ENCODE measurements at places on chromosomes 5 and 9.

- DNase-seq = no peak
These were observed 104.3 kb upstream of the PITX1 start for GRCh38 chr5:135138116-135138850.

DNA sequence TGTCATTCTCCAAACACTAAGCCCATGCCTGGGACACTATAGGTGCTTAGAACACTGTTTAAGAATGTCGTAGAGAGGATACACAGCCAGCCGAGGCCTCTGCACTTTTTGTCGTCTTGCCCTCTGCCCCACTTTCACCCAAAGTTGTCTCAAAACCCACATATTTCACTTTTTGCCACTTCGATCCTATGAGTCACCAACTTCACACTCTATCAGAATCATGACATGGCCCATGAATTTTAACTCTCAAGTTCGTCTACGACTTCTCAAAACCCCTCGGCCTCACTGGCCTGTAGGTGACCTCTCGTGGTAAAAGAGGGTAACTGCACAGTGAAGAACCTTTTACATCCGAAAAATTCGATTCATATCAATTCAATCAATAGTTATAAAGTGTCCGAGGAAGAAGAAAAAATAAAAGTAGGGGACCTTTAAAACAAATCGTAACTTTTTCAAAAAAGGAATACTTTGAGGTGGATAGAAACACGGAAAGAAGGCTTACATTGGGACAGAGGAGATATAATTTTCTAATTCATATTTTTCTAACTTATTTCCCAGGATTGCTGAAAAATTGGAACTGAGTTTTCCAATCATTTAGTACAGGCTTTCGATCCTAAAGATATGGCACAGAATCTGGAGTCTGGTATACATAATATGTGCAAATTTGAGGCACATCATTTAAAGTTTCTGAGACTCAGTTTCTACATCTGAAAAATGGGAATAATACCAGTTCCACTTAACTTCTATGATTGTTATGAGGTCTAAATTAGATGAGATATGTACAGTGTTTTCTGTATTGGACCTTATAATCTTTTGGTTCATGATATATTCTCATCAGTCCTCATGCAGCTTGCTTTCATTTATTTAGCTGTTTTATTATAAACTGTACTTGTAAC lies 122.6 kb downstream of the APBA1 start:
- DNase-seq = peak; percentile 26

DNA sequence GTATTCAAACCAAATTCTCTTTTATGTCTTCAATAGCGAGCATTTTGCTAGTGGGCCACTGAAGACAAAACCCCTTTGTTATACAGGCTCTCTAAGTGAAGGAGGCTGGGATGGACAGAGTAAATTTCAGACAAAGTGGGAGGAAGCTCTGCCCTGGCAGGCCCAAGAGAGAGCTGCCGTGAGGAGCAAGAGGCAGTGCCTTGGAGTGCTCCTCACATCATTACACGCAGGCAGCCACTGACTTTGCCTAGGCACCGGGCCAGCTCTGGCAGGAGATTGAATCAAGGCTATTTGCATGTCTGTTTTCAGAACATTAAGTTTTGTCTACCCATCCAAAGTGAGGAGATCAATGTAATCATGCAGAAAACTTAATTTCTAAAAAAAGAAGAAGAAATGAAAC lies 167.7 kb downstream of the CCDC192 start:
- DNase-seq = no peak

- no peak for DNase-seq
These were observed 237.3 kb downstream of the CDH10 start for GRCh38 chr5:24407466-24407865.

DNA sequence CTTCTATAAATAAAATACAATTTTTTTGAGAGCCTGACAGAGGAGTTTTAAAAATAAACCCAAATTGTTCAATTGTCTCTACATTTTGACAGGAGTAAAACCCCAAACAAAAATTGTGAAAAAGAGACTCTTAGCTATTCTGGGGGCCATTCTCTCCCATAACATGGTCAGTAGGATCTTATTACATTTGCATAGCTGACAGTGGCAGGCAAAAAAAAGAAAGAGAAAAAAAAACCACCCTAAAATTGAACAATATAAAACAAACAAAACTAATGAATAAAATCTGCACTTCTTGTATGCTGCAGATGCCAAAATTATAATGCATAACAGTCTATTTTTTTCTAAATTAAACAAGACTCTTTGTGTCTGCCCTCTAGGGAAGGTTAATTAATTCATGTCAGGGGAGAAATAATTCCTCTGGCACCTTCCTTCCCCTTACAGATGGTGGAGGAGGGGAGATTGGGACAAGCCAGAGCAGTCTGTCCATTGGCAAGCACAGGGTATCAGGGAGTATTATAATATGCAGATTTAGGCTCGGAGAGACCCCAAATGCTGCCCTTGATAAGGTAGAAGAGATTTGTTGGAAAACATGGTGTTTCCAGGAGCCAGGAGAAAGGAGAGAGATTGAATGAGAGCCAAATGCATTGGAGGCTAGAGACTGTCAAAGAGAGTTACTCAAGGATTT lies 79.7 kb upstream of the CDH6 start:
- DNase-seq = no peak

DNA sequence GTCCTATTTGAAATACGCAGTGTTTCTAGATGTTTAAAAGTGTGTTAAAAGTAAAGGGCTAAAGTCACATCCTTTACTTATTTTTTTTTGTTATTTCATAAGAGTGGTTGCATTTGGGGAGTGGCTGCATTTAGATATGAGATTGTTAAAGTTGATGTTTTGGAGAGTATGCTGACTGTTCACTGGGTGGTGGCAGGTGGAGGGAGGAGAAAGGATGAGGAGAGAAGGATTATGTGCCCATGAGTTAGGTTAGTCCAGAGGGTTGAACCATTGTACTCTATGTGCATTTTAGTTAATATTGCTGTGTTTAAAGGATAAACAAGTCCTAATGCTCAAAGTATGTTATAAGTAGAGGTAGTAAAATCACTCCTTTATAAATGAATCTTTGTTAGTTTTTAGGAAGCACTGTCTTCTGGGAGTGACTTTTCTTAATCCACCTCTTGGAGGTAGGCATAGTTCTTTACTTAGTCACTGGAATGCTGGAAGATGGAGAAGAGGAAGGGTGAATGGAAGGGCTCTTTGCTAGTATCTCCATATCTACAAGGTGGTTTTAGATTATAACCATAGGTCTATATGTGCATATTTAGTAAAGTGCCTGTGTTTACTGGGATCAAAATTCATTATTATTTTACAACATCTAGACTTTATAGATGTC lies 332.3 kb downstream of the NPR3 start:
- DNase-seq = no peak

- peak; percentile 40 for DNase-seq
These were observed 53.5 kb upstream of the IL7R start for GRCh38 chr5:35803191-35803651.

DNA sequence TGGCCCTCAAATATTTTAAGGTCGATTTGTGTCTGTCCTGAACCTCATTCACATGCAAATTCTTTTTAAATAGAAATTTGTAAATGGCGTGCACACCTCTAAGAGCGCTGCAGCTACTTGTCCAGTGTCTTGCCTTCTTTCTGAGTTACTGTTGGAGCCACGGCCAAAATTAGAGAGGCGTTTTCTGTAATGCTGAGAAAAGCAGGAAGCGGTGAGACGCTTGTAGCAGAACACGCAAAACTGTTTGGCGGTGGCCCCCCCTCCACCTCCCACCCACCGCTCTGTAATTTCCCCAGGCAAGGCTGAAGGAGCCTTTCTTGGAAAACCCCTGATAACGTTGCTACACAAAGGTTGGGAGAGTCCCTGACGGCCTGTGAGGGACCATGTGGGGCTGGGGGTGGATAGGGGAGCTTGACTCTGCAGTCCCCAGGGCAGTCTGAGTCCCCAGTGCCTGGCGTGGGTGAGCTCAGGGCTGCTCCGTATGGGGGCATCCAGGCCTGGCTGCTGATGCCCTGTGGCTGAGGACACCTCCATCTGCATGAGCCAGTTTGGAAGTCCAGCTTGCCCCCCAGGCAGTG lies 96.5 kb downstream of the GADD45G start:
- peak; percentile 64 for DNase-seq

- DNase-seq = no peak
These were observed 17.0 kb downstream of the IRX1 start for GRCh38 chr5:3612591-3613042.

GRCh38 chr5:83393504-83393866 lies 78.1 kb upstream of the VCAN start:
- no peak for DNase-seq

DNA sequence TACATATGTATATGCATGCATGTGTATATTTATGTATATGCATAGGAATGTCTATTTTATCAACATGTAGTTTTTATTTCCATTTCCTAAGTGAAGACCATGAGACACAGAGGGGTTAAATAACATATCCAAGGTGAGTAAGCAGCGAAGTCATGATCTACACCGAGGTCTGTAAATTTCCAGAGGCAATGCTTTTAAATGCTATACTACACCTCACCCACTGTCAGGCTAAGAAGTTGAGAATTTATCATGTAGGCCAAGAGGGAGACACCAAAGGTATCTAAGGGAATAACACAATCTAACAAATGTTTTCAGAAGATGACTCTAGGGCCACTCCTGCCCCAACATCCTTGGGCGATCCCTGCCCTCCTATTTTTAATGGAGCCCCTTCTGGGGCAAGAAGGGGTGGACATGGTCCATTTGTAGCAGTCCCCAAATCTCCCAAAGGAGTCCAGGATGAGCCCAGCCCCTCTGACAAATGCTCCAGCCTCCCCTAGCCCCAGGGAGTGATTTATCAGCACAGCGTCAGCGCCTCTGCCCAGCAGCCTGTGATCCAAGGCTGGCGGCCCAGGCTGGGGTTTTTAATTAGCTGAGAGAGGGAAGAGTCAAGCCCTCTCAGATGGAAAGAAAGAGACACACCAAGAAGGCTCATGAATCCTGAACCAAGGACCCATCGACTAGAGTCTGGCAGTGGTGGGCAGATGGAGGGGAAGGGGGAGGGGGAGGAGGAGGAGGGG lies 339.9 kb downstream of the ASTN2 start:
- no peak for DNase-seq

DNA sequence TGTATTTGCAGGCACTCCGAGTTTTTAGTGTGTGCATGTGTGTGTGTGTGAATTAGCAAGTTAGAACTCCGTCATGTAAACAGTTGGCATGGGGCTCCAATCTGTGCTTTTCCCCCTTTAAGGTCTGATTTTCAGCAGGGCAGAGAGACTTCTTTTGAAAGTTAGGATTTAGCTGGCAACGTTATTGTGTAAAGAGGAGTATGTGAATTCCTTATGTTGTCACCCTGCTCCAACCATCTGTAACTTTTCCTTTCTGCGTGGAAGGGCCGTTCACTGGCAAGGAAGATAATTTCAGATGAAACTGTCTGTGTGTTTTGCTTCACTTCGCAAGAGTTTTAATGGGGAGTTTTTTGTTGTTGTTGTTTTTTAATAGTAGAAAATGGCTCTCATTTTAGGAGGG lies 332 bp downstream of the SGCD start:
- DNase-seq = no peak

DNA sequence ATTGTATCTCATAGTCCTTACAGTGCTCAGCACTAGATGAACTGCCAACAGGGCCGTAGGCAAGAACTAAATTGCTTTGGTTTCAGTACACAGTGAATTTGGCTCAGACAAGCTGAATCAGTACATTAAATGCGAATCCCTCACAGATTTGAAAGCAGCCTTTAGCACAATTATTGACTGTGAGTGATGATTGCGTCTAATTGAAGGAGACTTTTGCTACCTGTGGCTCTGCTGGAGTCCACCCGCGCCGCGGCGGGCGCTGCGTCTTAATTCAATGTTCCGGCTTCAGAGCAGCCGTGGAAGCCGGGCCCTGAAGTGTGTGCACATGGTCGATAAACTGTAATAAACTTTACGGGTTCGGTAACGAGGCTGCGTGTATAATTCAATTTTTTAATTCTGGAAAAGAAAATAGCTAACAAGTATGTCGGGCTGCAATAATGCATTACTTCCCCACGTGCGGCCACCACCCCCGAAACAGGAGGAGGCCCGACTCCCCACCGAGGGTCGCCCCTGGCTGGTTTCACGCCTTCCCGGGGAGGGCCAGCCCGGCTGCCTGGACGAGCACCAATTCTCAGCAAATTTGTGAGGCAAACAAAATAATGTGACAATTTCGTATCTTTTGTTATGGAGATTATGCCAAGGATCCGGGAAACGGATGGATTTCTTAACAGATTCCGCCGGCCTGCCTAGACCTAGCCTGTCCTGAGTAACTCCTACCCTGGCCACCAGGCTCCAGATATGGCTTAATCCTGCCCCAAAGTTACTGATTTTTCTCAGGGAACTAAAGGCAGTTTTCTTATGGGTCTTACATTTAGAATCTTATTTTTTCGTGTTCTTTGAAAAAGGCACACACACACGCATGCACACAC lies 269.4 kb upstream of the IRX1 start:
- DNase-seq = no peak

DNA sequence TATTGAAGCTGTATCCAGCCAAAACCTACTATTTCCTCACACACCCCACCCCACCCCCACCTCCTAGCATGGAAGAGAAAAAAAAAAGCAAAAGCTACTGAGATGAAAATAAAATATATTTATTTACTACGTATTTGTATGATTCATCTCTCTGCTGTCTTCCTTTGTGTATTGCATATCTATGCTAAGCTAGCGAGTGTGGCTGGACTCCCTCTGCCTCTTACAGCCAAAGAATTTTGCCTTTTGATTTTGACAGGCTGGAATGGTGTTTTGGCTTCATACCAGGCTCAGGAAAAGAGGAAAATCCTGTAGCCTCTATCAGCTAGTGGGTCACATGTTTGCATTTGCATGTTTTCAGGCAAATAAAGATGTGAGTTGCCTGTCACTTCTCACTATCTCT lies 2.2 kb downstream of the ABLIM3 start:
- no peak for DNase-seq

- DNase-seq = no peak
These were observed 495.9 kb downstream of the CSNK1G3 start for GRCh38 chr5:124007675-124008398.

- DNase-seq = no peak
These were observed 93.2 kb upstream of the GAS1 start for GRCh38 chr9:87040410-87041009.

GRCh38 chr5:116574367-116575325 lies at the start of gene SEMA6A:
Gene SEMA6A (minus strand): TSS chr5:116574823. CDS start chr5:116504944, 69,879 bp downstream.
- no peak for DNase-seq

DNA sequence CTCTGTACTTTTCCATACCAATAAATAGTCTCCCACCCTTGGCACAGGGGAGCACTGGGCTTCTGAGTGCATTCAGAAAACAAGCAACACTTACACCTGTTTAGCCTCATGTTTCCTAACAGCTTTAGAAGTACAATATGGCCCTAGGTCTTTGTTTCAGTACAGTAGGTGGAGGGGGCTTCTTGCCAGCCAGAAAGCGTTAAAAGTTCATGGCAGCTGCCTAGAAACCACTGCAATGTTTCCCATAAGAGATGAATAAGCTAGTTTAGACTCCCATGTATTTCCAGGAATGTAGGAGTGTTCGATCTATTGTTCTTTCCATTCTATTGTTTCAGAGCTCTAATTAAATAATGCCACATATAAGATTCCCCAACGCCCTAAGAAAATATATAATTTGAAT lies 444.8 kb downstream of the ARHGEF28 start:
- DNase-seq = no peak

GRCh38 chr5:58887721-58888409 lies 305.0 kb downstream of the RAB3C start:
- DNase-seq = no peak

- peak; percentile 64 for DNase-seq
These were observed 14.4 kb downstream of the STK10 start for GRCh38 chr5:172173564-172174153.

GRCh38 chr9:2725126-2725525 lies 7.8 kb downstream of the KCNV2 start:
- no peak for DNase-seq

GRCh38 chr9:95048225-95049087 lies 269.1 kb downstream of the FANCC start:
- DNase-seq = peak; percentile 4
